ENCODE measurements at places on chromosomes 13 and 19. TPM values are rescaled to one million over a fixed set of nuclear protein-coding genes. Genes with fewer than 3 reads are reported as not detected.
A peak's percentile ranks its signal among the peaks of the same experiment; 100 is the strongest.

GRCh38 chr19:6752256-6753177, 13.0 kb downstream of the TRIP10 start:
- no peak for DNase-seq

DNA sequence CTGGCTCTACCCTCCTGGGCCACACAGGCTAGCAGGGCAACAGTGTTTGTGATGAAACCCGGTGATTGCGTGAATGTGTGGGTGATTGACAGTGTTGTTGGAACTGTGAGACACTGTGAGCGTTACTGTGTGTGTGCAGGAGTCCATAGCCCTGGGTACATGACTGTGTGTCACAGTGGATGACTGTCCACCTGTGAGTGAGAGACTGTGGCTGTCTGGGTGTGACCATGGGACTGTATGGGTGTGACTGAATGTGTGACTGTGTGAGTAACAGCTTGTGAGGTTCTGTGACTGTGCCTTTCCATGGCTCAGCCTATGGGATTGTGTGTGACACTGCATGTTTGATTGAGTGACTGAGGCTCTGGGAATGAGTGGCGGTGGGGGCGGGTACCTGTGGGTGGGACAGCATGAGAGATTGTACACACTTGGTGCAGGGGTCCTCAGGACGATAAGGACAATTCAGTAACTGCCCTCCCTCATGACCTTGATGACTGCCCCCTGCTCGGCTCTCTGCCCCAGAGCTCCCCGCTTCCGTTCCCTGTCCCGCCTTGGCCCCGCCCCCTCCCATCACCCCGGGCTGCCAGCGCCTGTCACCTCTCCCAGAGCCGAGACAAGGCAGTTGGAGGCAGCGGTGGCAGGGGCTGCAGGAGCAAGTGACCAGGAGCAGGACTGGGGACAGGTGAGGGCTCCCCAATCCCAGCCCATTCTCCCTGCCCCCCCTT, at the start of gene GIPR:
Gene GIPR (plus strand): TSS at position 602 of the 722 bp plus-strand sequence. CDS start 1,300 bp downstream, outside the sequence.
- no peak for DNase-seq

DNA sequence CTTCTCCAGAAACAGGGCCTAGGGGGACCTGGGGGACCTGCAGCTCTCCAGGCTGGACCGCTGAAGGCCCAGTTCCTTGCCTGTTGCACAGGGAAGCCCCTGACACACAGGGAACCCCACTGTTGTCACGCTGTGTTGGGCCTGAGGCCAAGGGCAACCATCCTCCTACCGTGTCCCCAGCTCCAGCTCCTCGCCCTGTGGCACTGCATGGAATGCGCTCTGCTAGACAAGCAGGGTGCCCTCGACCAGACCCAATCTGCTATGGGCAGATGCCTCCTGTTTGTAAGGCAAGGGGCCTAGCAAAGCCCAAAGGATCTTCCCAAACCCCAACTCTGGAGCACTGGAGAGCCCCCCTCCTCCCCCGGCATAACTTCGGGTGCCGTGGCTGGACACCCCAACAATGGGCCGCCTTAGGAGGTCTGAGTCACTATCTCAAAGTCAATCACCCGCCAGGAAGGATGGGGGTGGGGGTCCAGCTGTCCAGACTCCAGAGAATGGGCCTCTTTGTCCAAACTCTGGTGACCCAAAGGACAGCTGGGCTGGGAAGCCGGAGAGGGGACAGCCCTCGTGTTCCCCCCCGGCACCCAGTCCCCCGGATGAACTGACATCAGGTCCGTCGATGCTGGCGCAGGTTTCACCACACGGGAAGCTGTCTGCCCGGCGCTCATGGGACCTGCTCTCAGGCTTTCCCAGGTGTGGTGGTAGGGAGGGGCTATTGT, 3.7 kb downstream of the BRSK1 start:
- peak; percentile 83 for DNase-seq

GRCh38 chr13:94666065-94666464, 46.3 kb downstream of the SOX21 start:
- no peak for DNase-seq

DNA sequence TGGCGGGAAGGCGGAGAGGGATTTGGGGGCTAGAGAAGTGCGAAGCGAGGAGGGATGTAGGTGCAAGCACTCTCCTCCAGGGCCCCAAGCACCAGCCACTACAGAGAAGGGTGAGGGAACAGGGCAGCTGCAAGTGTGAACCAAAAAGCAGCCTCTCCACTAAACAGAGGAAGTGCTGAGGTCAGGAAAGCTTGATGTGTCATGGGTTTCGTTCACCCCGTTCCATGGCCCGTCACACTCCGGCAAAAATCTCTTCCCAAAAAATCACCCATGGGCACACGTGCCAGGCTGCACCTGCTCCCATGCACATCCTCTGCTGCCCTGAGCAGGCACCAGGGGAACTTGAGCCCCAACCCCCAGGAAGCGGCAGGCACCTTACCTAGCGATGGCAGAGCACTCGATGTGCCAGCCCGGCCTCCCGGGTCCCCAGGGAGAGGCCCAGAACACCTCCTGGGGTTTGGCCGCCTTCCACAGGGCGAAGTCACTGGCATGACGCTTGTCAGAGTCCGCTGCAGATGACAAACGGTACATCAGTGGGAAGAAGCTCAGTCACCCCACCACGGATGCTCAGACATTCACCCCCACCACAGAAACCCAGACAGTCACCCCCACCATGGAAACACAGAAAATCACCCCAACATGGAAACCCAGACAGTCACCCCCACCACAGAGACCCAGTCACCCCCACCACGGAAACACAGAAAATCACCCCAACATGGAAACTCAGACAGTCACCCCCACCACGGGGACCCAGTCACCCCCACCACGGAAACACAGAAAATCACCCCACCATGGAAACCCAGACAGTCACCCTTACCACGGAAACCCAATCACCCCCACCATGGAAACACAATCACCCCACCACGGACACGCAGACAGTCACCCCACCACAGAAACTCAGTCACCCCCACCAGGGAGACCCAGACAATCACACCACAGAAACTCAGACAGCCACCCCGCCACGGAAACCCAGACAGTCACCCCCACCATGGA, 29.0 kb downstream of the CARS2 start:
- no peak for DNase-seq

- no peak for DNase-seq
Measured at GRCh38 chr19:32817569-32818476, 51.7 kb downstream of the SLC7A9 start.

GRCh38 chr19:29370276-29370675, 155.5 kb upstream of the VSTM2B start:
- no peak for DNase-seq

GRCh38 chr19:32692727-32693061, 1.1 kb downstream of the NUDT19 start:
- DNase-seq, result no peak

- DNase-seq, result no peak
Measured at GRCh38 chr19:31980796-31981195, 364.6 kb upstream of the ZNF507 start.

DNA sequence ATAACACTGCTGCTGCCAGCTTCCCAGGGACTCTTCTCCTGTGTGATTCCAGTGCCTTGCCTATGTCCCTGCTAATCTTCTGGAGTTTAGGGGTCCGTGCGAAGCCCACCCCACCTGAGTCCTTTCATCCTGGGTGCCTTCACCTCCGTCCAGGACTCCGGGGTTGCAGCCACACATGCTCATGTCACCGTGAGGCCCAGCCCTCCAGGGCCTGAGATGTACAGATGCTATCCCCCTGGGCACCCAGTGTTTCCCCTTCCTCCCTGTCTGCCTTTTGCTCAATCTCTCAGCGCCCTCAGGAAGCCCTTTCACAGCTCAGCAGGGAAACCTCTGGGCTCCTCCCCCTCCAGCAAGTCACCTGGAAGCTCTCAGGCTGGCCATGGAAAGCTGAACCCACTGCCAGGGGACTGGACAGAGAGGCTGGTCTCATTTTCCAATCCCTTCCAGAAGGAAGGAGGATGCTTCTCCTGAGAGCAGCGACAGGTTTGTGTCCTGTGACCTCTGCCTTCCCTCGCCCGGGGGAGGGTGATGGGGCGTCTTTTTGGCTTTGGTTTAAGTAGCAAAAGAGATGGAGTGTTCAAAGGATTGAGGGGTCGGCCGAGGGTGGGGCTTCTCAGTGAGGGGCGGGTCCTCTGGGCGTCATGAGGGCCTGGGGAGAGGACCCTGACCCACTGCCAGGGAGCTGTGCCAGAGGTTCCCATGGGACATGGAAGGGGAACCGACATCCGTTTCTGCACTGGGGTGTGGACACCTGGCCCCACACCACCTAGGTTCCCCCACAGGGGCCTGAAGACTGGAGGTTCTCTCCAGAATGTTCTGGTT, 30.8 kb upstream of the TFDP1 start:
- no peak for DNase-seq

- DNase-seq, result no peak
Measured at GRCh38 chr13:40769970-40770369, 1.0 kb downstream of the MRPS31 start.

DNA sequence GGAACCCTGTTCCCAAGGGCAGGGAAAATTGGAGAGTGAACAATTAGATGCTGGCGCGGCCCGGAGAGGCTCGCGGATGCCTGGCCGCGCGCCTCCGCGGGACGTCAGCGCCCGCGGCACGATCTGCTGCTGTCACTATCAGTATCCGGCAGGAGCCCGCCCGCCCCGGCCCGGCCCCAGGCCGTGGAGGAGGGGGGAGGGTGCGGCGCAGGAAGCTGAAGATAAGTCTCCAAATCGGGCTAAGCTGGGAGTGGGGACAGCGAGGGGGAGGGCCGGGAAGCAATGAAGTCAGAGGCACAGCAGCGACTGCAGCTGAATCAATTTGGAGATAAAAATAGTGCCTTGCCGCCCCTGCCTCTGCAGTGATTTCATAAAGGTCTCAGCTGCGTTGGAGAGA, 441.5 kb upstream of the KLF12 start:
- peak; percentile 74 for DNase-seq

DNA sequence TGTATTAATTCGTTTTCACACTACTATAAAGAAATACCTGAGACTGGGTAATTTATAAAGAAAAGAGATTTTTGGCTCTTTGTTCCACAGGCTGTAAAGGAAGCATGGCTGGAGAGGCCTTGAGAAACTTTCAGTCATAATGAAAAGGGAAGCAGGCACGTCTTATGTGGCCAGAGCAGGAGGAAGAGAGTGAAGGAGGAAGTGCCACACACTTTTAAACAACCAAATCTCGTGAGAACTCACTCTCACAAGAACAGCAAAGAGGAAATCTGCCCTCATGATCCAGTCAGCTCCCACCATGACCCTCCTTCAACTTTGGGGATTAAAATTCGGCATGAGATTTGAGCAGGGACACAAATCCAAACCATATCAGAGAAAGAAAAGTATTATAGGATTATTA, 1255.9 kb upstream of the MIR17HG start:
- no peak for DNase-seq

DNA sequence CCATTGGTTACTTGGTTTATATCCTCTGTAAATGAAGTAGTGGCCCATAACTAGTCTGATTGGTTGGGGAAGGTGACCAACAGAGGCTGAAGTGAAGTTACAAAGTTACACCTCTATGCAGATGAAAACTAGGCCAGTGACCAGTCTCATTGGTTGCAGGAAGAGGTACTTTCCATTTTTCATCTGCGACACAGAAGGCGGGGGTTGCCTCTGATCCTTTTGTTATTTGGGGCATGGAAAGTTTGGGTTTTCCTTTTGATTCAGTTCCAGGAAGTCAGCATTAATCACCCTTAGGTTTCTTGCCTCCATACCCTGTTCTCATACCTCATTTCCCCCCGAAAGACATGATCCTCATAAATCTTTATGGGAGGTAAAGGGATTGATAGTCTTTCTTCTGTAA, 20.2 kb downstream of the ZNF544 start:
- DNase-seq, result no peak

GRCh38 chr13:29754473-29754806, 96.0 kb downstream of the UBL3 start:
- no peak for DNase-seq

- no peak for DNase-seq
Measured at GRCh38 chr19:6649185-6649584, 20.8 kb downstream of the TNFSF14 start.

- DNase-seq, result no peak
Measured at GRCh38 chr13:35768073-35768472, 291.6 kb upstream of the MAB21L1 start.

- DNase-seq, result no peak
Measured at GRCh38 chr19:29420065-29420464, 105.7 kb upstream of the VSTM2B start.

GRCh38 chr13:32645854-32646253, 59.6 kb downstream of the PDS5B start:
- DNase-seq, result no peak

- DNase-seq, result no peak
Measured at GRCh38 chr13:97192166-97192565, 30.0 kb upstream of the MBNL2 start.

GRCh38 chr19:1170938-1171754, 2.9 kb downstream of the SBNO2 start:
- DNase-seq, result no peak

GRCh38 chr19:280541-281009, 10.6 kb downstream of the PLPP2 start:
- DNase-seq, result no peak

DNA sequence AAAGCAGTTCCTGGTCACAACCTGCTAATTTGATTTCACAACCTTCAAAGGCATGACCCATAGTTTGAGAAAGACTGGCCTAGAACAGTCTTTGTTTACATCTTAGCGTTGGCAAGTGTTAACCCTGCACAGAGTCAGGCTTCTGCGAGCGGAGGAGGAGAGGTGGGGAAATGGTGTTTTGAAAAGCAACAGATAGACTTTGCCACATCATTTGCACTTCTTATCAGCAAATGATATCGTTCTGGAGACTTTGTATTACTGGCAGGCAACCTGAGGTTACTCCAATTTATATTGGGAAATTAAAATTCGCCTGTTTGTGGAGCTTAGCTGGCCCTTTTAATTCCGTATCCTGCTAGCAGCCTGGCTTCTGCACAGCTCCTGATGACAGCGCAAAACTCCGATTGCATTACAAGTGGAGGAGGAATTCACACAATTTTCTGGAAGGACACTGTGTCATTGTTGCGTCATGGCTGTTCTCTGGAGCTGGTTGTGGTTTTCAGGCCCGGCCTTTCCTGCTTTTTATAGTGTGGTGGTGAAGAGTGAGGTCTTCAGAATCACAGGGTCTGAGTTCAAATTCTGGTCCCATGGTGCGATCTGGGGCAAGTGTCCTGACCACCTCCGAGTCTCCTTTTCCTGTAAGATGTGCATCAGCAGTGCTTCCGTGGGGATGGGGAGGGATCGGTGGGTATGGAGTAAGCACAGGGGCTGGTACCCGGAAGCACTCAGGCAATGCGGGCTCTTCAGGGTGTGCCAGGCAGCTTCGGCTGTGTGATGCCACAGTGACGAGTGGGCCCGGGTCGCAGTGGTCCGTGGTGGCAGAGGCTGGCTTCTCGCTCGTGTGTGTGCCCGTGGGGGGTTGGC, 49.1 kb upstream of the EHD2 start:
- DNase-seq, result peak; percentile 60

The LAIR1 gene
- 1.1 TPM for total RNA-seq

The NLRP5 gene
- total RNA-seq, result not detected

The F2RL3 gene
- under 0.01 TPM for total RNA-seq

The KLK1 gene
- total RNA-seq, result not detected

The SLITRK5 gene
- 48.2 TPM for total RNA-seq

The BRSK1 gene
- 67.1 TPM for total RNA-seq

The CYP4F12 gene
- not detected for total RNA-seq

The PSG3 gene
- not detected for total RNA-seq

The SOX1 gene
- 8.3 TPM for total RNA-seq

The COLGALT1 gene
- total RNA-seq, result 20.7 TPM

Measured in occipital lobe (tissue), 3 donors.